Stimulated activated CD8-positive, alpha-beta memory T cell treated with anti-CD3 and anti-CD28 coated beads, Interleukin-4, amount 100 ng/mL, for 4 hours (primary cell): ENCODE measurements at places on chromosomes 5 and 9.

GRCh38 chr9:87300915-87301314 lies 196.8 kb upstream of the DAPK1 start:
- DNase-seq = no peak

GRCh38 chr9:96129747-96130146 lies 172.2 kb downstream of the HSD17B3 start:
- no peak for DNase-seq

DNA sequence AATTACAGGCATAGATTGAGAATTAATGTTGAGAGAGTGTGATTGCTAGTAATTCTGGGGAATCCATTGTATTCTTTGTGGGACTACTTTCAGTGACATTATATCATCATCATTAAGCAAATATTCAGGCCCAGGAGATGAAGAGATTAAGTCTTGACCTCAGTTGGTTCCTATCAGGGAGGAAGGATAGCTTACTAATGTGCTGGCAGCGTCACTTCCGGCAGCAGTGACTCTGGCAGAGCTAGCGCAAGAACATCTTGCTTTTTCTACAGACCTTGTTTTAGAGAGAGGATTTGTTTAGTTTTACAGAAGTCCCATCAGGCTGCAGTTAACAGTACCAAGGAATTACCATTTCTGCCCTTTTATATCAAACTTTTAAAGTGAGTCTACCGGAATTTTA lies 20.3 kb downstream of the OSTF1 start:
- no peak for DNase-seq

DNA sequence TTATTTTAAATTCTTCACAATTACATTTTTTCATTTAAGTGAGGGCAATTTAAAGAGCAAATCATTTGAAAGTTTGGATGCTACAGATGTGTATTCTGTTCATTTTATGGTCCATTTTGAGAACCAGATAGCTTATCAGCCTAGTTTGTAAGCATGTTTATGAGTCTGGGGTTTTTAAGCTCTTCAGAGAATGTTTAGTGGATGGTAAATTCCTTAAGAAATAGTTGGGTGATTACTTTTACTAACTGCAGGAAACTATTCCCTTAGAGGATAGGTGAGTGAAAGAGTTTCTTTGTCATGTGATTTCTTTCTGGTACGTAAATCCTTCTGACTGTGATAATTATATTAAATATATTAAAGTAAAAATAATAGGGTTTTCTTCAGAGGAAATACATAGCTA lies 17.6 kb downstream of the RASGRF2 start:
- DNase-seq = no peak

- DNase-seq = no peak
These were observed 272.8 kb downstream of the TAF11L14 start for GRCh38 chr5:17907094-17907493.

- no peak for DNase-seq
These were observed 8.8 kb downstream of the AQP7 start for GRCh38 chr9:33393581-33393980.

DNA sequence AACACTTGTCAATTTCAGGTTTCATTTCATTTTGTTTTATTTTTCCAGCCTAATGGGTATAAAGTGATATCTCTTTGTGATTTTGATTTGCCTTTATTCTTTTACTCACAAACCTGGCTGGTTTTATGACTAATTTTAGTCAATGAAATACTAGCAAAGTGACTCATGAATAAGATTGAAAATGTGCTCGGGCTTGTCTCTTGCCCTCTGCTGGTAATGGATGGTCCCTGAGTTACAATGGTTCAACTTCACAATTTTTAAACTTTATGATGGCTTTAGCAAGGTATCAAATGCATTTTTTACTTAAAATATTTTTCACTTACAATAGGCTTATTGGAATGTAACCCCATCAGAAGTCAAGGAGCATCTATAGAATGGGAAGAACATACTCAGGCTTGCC lies 431.4 kb upstream of the CCNG1 start:
- no peak for DNase-seq

GRCh38 chr5:130102960-130103359 lies 198.7 kb downstream of the CHSY3 start:
- no peak for DNase-seq

- no peak for DNase-seq
These were observed 10.7 kb downstream of the OGN start for GRCh38 chr9:92393686-92394085.

DNA sequence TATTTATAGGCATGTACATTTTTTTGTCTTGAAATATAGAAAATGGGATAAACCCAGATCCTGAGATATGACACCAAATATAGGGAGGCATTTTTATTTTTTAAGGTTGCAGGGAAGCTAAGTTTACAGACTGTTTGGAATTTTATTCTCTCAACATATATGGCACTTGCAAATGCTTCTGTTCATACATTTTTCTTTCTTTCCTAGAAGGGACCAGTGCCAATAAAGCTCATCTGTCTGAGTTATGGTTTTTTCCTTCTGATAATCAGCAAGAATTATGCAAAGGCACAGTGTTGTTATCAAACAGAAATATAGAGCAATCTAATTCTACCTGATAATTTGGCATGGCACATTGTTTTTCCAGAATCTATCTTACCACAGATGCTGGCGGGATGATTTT lies 156.9 kb upstream of the GPR151 start:
- DNase-seq = no peak

DNA sequence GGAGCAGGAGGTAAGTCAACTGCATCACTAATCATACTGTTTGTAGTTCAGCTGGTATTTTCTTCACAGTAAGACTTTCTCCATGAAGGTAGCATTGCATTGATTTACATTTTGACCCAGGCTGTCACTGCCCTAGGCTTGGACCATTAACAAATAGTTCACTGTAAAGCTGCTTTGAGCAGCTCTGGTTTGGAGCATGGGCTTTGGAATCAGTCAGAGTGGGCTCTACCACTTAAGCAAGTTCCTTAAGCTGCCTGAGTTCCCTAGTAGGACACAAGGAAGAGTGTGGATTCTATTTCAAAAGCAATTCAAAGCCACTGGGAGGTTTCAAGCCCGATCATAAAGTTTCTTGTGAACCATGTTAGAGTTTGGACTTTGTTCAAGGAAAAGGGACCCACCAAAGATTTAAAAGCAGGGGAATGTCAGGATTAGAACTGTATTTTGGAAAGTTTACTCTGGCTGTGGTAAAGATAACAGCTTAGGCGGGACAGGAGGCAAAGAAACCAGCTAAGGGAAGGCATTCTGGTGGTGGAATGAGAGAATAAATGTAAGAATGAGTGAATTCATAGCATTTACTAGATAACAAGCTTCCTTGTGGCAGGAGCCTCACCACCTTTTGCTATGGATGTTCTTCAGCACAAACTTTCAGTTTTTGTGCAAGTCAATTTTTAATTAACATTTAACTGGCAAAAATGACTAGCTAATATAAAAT lies 12.3 kb upstream of the PANK3 start:
- no peak for DNase-seq

DNA sequence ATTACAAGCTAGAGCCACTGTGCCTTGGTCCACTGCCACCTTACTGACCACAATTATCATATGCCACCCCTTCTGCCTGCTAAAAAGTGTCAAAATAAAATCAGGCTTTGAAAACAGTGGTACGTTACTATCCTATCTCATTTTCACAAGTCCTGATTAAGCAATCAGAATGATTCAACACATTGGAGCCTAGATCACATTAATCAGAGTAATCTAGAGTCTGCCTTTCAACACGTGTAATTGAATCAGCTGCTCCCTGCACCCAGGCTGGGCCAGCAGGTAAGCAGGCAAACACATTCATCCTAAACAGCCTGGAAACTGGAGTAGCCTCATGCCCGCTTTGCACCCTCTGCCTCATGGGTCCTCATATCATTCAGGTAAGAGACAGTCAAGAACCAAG lies 186.2 kb downstream of the DCP2 start:
- DNase-seq = no peak

- no peak for DNase-seq
These were observed 1.9 kb upstream of the PJA2 start for GRCh38 chr5:109411627-109412026.

DNA sequence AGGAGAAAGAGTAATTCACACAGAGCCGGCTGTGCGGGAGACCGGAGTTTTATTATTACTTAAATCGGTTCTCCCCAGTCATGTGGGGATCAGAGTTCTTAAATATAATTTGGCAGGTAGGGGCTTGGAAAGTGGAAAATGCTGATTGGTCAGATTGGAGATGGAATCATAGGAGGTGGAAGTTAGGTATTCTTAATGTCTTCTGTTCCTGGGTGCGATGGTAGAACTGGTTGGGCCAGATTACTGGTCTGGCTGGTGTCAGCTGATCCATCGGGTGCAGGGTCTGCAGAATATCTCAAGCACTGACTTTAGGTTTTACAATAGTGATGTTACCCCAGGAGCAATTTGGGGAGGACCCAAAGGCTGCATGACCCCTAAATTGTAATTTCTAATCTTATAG lies 4.6 kb upstream of the CERCAM start:
- no peak for DNase-seq

GRCh38 chr5:148897842-148898241 lies 71.4 kb downstream of the ADRB2 start:
- no peak for DNase-seq

DNA sequence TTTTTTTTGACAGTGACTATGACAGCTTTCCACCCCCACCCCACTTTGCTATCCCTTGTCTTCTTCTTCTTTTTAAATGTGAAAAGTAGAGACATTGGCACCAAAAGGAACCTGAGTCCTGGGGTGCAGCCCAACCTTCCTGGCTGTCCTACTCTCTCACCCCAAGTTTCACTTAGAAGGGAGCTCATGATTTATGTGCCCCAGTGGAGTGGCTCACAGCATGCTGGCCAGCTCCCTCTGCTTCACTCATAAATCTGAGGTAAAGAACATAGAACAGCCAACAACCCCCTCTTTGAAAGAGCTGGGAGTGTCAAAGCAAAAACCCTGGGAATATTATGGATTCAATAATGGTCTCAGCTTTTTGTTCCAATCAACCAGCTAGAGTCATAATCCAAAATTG lies 196.3 kb upstream of the DAPK1 start:
- no peak for DNase-seq

- DNase-seq = no peak
These were observed 5.3 kb downstream of the ASPN start for GRCh38 chr9:92476962-92477361.

GRCh38 chr9:3434594-3434993 lies 91.2 kb downstream of the RFX3 start:
- no peak for DNase-seq

DNA sequence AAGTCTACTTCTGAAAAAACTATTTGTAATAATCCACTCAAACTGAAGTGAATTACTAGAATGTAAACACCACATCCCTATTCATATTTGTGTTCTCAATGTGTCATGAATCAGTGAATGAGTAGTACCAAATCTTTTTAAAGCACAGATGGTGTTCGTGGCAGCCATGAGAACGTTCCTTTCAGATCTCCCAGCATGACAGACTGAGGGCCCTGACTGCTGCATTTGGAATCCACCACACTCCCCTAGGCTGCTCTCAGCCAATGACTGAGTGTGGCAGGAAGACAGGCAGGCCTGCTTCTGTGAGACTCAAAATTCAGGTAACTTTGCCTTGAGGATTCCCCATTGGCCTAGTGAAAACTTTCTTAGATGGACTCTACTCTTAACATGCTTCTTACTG lies 10.9 kb upstream of the JMY start:
- no peak for DNase-seq

DNA sequence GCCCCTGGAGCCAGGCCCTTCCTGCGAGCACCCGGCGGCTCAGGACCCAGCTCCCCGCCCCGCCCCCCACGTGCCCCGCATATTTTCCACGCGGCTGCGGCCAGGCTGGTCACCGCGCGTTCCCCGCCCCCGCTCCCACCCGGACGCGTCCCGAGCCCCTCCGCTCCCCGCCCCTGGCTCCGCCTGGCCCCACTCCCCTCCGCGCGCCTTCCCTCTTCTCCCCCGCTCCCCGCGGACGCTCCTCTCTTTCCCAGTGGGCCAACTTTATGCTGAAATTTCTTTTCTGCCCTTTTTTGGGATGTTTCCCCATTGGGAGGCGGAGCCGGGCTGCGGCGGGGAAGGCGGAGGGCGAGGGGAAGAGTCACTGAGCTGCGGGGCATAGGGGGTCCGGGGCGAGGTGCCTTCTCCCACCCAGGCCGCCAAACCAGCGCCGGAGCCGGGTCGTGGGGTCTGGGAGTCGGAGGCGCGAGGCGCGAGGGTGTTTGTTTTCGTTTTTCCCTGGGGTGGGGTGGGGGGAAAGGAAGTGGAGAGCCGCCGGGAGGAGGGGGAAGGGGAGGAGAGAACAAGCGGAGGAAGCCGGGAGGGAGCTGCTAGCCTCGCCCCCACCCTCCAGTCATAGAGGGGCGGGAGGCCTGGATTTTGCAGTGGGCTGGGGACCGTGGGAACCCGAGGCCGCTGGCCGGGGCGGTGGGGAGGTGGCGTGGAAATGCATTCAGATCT lies 1.0 kb upstream of the TPM2 start:
- DNase-seq = no peak

DNA sequence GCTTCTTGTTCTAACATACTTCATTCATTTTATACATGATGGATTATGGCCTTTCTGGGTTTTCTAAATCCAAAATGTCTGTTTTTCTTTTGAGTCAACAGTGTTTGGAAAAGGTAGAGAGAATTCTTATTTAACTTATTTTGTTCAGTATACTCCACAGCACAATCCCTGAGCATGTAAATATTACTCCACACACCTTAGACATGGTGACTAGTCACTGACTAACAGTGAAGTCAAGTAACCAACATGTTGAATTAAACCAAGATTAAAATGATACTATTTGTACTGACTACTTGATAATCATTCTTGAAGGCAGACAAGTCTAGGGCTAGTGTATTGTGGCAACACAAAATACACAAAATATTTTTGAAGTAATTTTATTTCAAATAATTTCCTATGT lies 55.0 kb downstream of the HAPLN1 start:
- no peak for DNase-seq

GRCh38 chr9:133574771-133575170 lies 34.4 kb downstream of the FAM163B start:
- no peak for DNase-seq

GRCh38 chr9:95273369-95274022 lies 44.0 kb downstream of the FANCC start:
- no peak for DNase-seq

- no peak for DNase-seq
These were observed 490.2 kb downstream of the TLE4 start for GRCh38 chr9:80061940-80062339.

- no peak for DNase-seq
These were observed 8.8 kb upstream of the PRDM6 start for GRCh38 chr5:123080215-123080614.

- DNase-seq = no peak
These were observed 126.0 kb upstream of the FAM120A start for GRCh38 chr9:93325307-93326035.

- DNase-seq = no peak
These were observed 38.1 kb downstream of the ANKRD55 start for GRCh38 chr5:56195016-56195415.

GRCh38 chr9:127943731-127944144 lies 6.1 kb upstream of the DPM2 start:
- peak; percentile 41 for DNase-seq

GRCh38 chr5:98504505-98504904 lies 269.0 kb upstream of the RGMB start:
- DNase-seq = no peak

GRCh38 chr5:30908356-30908755 lies 285.1 kb upstream of the CDH6 start:
- no peak for DNase-seq
